ENCODE measurements at places on chromosomes 2 and 18.

DNA sequence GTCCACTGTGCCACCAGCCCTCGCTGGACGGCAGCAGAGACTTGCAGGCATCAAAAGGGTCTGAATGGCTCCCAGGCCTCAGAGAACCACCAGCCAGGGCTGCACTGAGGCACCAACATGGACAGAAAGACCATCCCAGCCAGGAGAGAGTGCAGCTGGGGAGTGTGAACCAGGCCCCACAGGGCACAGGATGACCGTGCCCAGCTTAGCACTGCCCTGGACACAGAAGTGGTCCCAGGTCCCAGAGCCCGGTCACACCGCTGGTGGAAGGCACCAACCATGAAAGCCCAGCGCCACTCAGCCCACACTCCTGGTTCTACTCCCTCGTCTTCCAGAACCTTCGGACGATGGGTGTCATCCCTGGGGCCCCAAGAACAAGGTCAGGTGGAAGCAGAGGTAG, 20.5 kb downstream of the AQP12A start:
- H3K36me3 ChIP-seq = no peaks in the 10 kb centered on the region
- H3K4me1 ChIP-seq = no peaks in the 10 kb centered on the region
- H3K4me3 ChIP-seq = no peak overlapping the region

DNA sequence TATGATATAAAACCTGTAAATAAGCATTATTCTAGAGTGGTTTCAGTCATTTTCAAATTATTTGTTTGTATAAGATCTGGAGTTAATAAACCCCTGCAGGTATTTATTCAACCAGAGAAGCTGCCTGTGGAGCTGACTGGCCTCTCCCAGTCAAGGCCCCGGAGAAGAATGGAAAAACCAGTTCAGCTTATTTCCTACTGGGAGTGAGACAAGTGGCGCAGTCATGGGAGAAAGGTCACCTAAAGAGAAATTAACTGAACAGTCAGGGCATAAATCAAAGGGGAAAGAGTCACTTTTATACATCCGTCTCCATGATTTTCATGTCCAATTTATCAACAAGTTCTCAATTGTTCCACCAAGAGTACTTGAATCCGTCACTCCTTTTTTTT, 240.9 kb downstream of the RNF152 start:
- H3K4me3 ChIP-seq = no peak overlapping the region
- H3K27me3 ChIP-seq = peaks cover 4% of the 10 kb centered on the region
- H3K27ac ChIP-seq = no peak overlapping the region

DNA sequence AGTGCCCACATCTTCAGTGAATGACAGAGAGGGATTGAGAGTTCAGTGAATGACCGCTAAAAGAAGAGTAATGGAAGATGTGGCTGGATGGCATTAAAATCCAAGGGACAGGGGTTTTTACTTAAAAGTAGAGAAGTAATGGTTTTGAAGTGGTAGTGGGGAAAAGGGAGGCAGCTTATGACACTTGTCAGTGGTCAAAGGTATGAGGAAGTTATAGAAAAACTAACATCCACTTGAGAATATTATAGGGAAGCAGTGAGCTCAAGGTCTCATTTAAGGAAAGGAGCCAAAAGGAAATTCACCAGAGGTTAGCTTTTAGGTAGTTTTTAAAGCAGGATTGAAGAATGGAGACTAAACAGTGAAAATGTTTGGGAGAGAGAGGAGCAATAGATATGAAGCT, 24.3 kb downstream of the CDK15 start:
- H3K27ac ChIP-seq = no peak overlapping the region
- DNase-seq = no peak
- H3K36me3 ChIP-seq = no peaks in the 10 kb centered on the region
- H3K4me3 ChIP-seq = no peak overlapping the region
- H3K27me3 ChIP-seq = peaks cover 3% of the 10 kb centered on the region

DNA sequence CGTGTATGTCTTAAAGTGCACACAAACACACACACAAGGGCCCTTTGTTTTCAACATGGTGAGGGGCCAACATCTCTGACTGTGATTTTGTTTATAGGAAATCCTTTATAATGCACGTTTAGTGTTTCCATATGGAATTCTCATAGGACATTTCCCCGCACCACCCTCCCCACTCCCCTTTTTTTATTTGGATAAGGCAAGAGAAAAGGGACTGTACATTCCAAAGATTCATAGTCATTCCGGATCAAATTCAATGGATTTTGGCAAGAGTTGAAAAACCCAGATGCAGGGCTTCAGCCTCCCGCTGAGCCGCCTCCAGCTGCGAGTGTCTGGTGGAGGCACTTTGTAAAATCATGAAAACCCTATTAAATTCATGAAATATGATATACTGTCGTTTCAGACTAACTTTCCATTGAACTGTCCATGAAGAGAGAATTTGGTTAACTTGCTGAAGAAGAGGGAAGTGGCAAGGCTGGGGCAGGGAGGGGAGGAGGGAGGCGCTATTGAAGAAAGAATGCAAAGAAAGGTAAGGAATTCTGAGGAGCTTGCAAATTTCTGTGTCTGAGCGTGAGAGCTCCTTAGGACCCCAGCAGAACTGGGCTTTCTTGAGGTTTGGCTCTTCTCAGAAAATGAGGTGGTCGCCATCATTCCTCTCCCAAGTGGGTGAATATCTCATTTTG, 25.8 kb upstream of the SLC14A2 start:
- H3K27me3 ChIP-seq = no peaks in the 10 kb centered on the region
- no peak overlapping the region for H3K27ac ChIP-seq
- H3K36me3 ChIP-seq = no peaks in the 10 kb centered on the region
- H3K4me3 ChIP-seq = no peak overlapping the region
- no peaks in the 10 kb centered on the region for H3K4me1 ChIP-seq

- H3K36me3 ChIP-seq = no peaks in the 10 kb centered on the region
- no peaks in the 10 kb centered on the region for H3K4me1 ChIP-seq
- no peak overlapping the region for H3K27ac ChIP-seq
- H3K4me3 ChIP-seq = no peak overlapping the region
- peaks cover 13% of the 10 kb centered on the region for H3K27me3 ChIP-seq
These were observed 79.5 kb downstream of the EPHA4 start for GRCh38 chr2:221492636-221493035.

- H3K4me3 ChIP-seq = no peak overlapping the region
- peaks cover 12% of the 10 kb centered on the region for H3K4me1 ChIP-seq
- DNase-seq = no peak
- H3K27ac ChIP-seq = no peak overlapping the region
- H3K27me3 ChIP-seq = no peaks in the 10 kb centered on the region
These were observed 60.8 kb downstream of the BIRC6 start for GRCh38 chr2:32417659-32418058.

DNA sequence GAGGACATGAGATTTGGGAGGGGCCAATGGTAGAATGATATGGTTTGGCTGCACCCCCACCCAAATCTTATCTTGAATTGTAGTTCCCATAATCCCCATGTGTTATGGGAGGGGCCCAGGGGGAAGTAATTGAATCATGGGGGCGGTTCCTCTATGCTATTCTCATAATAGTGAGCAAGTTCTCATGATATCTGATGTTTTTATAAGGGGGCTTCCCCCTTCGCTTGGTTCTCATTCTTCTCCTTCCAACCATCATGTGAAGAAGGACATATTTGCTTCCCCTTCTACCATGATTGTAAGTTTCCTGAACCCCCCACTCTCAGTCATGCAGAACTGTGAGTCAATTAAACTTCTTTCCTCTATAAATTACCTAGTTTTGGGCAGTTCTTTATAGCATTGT, 37.0 kb upstream of the ERMN start:
- peaks cover 12% of the 10 kb centered on the region for H3K4me1 ChIP-seq
- H3K4me3 ChIP-seq = no peak overlapping the region
- DNase-seq = no peak
- H3K27ac ChIP-seq = no peak overlapping the region
- no peaks in the 10 kb centered on the region for H3K27me3 ChIP-seq

DNA sequence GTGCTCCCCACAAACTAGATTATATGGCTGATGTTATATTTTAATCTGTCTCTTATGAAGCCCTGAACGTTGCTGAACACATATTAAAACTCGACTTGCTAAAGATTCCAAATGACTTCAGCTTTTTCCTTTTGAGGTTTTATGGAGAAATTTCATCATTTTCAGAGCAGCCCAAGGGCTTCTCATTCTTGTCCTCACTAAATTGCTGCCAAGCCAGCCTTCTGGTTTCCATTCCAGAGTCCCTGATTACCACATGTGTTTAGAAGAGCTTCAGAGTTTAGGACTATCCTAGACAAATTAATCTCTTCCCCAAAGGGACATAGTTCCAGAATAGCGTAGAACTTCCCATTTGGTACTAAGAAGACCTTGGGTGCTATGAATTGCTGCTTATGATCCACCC, 77.8 kb upstream of the CCDC195 start:
- no peak overlapping the region for H3K27ac ChIP-seq
- no peak for DNase-seq
- no peak overlapping the region for H3K4me3 ChIP-seq
- peaks cover 78% of the 10 kb centered on the region for H3K36me3 ChIP-seq

DNA sequence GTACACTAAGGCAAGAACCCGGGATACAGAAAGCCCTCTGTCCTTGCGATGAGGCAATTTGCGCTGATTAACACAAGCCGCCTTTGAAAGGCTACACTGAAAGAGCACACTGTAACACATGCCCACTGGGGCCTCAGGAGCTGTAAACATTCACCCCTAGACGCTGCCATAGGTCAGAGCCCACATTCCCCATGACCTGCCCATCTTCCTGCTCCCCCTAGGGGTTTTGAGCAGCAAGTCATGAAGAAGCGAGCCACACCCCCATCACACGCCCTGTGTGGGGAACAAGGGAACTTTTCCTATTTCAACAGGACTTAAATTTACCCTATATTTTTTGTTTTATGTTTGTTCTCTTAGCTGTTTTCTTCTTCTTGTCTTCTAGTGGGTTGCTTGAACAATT, 47.8 kb upstream of the SLC4A10 start:
- H3K36me3 ChIP-seq = no peaks in the 10 kb centered on the region
- no peak overlapping the region for H3K4me3 ChIP-seq
- H3K27me3 ChIP-seq = peaks cover 8% of the 10 kb centered on the region
- no peaks in the 10 kb centered on the region for H3K4me1 ChIP-seq
- no peak overlapping the region for H3K27ac ChIP-seq

DNA sequence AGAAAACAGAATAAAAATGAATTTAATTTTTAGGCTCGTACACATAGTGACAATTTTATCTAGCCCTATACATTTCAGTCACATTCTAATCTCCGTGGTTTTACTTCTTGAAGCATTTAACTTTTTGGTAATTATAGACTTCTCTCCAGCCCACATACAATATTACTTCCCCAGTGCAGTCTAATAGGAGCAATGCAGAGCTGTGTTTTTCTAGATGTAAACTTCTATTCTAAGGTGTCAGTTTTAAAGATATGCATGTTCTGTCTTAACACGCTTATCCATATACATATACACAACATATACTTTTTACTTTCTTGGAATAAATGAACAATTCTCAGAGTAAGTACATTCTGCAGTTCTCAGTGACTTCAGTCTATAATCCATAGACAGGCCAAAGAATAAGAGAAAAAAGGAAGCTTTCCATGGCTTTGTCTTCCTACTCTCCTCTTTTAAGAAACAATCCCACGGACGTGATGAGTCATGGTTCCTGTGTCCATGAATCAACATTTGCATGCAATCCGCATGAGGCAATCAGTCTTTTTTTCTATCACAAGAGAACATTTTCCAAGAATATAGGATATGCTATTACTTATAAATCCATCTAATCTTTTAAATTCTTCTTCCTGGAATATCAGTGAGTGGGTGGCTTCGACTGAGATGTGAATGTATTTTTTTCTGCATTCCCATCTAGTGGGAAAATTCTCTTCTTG, 42.8 kb downstream of the CCDC102B start:
- no peak overlapping the region for H3K27ac ChIP-seq
- no peaks in the 10 kb centered on the region for H3K36me3 ChIP-seq
- no peaks in the 10 kb centered on the region for H3K27me3 ChIP-seq
- no peak for DNase-seq
